ENCODE measurements at places on chromosomes 13 and 19.

DNA sequence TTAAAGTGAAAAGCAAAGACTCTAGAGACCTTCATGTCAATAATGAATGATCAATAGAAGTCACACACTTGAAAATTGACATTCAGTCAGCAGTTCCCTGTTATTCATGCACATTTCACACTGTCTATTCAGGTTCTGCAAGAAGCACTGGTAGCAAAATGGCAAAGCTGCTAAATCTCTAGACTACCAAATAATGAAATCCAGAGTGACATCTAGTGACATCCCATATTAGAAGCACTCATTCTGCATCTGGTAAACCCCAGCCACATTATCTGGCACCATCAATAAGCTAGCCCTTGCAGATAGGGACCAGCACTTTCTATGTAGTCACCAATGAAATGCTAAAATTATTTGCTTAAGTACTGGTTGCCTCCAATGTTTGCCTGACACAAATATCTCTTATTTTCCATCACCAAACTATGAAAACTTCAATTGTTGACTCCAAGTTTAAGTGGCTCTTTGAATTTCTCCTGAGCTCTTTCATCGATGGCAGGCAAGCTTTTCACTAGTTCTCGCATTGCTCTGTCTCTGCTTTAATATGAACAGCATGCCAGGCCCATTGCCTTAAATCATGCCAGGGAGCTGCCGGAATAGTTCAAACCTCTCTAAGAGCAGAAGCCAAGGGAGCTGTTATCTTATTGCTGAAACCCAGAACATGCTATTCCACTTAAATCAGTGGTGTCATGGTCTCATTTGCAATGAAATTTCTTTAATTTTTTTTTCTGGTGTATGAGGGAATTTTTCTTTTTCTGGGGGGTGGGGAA lies 409.9 kb downstream of the MZT1 start:
- no peak for DNase-seq

DNA sequence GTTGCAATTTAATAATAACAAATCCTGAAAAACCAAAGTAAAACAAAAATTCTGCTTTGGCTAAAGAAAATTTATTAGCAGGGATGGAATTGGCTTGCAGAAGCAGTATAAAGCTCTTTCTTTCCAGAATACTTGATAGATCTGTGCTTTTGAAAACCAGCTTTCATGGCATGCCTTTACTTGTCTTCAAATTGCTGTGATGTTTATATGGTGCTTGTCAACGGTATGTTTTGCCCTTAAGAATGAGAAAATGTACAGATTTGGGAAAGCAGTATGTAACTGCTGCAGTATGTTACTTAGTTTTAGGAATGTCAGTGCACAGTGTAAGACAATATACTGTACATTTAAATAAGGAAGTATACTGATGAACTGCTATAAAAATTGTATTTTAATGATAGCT lies 120.8 kb upstream of the PCDH20 start:
- no peak for DNase-seq

- no peak for DNase-seq
These were observed 68.9 kb downstream of the FREM2 start for GRCh38 chr13:38755793-38756192.

- DNase-seq, result no peak
These were observed 770.3 kb upstream of the SLITRK5 start for GRCh38 chr13:86900906-86901305.

- no peak for DNase-seq
These were observed 95.1 kb downstream of the ATP11A start for GRCh38 chr13:112784811-112785482.

DNA sequence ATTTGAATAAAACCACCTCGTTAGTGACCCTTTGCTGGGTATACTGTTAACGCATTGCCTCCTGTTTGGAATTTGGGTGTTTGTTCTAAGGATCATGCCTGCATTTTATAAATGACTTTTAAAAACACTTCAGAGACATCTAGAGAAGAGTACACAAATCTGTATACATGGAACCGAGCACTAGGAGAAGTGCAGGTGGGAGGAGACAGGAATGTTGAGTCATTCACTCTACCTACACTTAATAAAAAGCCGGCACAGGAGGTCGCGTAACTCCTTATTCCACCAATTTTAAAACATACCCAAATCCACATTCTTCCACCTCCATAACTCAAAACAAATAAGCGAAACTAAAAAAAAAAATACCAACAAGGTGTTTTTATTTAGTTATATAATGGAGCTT lies 48.6 kb downstream of the FGF9 start:
- no peak for DNase-seq

GRCh38 chr13:51243832-51244231 lies 21.6 kb downstream of the FAM124A start:
- no peak for DNase-seq

GRCh38 chr13:51797664-51798488 lies 6.1 kb downstream of the DHRS12 start:
- DNase-seq, result peak; percentile 85

- no peak for DNase-seq
These were observed 1639.9 kb downstream of the EFNB2 start for GRCh38 chr13:104895521-104895920.

- no peak for DNase-seq
These were observed 6.5 kb downstream of the HIF3A start for GRCh38 chr19:46303322-46303690.

DNA sequence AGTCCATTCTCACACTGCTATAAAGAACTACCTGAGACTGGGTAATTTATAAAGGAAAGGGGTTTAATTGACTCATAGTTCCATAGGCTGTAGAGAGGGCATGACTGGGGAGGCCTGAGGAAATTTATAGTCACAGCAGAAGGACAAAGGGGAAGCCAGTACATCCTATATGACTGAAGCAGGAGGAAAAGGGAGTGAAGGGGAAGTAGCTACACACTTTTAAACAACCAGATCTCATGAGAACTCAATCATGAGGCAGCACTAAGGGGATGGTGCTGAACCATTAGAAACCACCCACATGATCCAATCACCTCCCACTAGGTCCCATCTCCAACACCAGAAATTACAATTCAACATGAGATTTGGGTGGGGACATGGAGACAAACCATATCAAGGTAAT lies 209.1 kb downstream of the DIAPH3 start:
- no peak for DNase-seq

DNA sequence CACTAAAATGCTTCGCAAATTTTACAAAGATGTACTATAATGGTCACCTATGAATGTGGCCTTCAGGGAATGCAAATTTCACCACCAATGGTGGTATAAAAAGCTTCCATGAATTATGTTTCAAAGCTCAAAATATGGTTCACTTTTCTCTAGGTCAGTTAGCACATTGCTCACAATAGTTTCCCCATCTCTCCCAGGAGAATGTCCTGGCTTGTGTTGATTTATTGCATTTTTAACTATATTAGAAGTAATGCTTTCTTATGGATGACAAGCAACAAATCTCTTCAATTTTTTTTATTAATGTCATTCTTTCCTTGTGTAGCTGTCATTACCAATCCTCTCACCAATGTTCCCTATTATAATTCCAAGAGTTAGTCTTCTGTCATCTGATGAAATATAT lies 621.2 kb downstream of the TBC1D4 start:
- no peak for DNase-seq

- no peak for DNase-seq
These were observed 80.1 kb upstream of the ATXN8OS start for GRCh38 chr13:70027551-70027950.

- no peak for DNase-seq
These were observed 69.7 kb downstream of the ZNF100 start for GRCh38 chr19:21697698-21698097.

- no peak for DNase-seq
These were observed 3.8 kb upstream of the WDR18 start for GRCh38 chr19:980133-980998.

GRCh38 chr13:66362485-66362884 lies 867.7 kb downstream of the PCDH9 start:
- no peak for DNase-seq

- no peak for DNase-seq
These were observed 28.7 kb downstream of the CAPN12 start for GRCh38 chr19:38715555-38715954.

- DNase-seq, result no peak
These were observed 14.0 kb downstream of the MOB3A start for GRCh38 chr19:2081873-2082810.

DNA sequence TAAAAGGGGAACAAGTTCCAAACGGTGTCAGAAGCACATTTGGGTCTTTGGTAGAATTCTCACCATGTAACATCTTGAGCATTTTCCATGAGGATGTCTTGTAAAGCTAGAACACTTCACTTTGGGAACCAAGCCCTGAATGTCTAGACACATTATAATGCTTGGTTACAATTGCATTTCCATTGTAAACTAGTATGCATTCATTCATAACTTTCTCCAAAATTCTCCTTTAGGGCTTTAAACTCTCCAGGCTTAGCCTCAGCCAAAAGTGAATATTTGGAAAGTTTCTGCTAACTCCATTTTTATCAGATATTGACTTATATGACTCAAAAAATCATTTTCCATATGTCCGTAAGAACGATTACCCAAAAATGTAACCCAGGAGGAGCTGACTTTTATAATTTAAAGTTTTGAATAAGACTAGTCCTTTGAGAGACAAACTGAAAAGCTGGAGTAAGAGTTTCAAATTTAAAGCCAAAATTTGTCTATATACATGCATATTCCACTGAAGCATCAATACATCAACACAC lies 1170.4 kb downstream of the EFNB2 start:
- no peak for DNase-seq

- no peak for DNase-seq
These were observed 7.6 kb downstream of the F2RL3 start for GRCh38 chr19:16896146-16897028.

- no peak for DNase-seq
These were observed 75.0 kb upstream of the SLC15A1 start for GRCh38 chr13:98827449-98827848.

GRCh38 chr19:6588508-6589345 lies 2.2 kb downstream of the CD70 start:
- DNase-seq, result no peak

- no peak for DNase-seq
These were observed 2.9 kb downstream of the KLK15 start for GRCh38 chr19:50830266-50831025.

DNA sequence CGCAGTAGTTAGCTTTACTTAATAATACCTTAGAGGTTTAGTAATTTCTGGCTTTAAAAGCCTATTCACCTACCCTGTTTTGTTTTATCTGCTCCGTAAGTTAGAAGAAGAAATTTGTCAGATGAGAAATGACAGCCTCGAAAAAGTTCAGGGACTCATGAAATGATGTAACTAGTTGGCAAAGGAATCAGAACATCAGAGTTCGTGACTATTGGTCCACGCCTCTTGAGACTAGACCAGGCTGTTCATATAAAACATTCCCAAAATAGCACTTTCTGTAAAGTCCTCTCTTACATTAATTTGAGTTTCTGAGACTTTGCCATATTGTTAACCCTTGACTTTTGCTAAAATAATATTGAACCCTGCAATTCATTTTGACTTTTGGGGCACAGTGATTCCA lies 92.0 kb downstream of the HS6ST3 start:
- no peak for DNase-seq

DNA sequence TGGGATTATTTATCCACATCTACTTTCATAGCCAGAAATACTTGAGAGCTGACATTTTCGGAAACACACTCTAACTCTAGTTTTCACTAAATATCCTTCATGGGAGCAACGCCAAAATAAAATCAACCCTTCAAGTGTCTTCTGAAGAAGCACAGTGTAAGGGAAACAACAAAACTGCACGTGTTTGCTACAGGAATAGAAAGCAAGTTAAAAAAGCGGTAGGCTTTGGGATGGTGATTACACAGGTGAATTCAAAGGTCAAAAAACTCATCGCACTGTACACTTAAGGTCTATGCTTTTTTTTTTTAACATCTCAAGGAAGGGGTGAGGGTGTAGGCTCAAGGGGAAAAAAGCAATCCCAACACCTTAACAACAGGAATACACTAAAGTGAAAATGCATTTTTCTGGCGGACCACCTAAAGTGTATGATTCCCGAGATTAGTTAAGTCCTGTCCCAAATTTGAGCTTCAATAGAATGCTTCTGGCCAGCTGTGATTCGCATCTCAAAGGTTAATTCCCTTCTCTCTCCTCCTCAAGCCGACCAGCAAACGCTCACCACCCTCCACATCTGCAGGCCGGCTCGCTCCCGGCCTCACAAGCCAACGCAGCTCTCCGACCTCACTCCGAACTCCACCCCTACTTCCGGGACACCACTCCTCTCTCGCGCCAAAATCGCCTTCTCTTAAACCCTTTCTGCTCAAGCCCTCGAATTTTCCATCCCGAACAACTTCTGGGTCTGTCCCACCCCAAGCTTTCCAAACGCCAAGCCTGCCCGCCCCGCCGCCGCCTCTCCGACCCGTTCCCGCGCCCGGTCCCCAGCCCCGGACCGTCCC lies 1.1 kb downstream of the ARGLU1 start:
- no peak for DNase-seq

DNA sequence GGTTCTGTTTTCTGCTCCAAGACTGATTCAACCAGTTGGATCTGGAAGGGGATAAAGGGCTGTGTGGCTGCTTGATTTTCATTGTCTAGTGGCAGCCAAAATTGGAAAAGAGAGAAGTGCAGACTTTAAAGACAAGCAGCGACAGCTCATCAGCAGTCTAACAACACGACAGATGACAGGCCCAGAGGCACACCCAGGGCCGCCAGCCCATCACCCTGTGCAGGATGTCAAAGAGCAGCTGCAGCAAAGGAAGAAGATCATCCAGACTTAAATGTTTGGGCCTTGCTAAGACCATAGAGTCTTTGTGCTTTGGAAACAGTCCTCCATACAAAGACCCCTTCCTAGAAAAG lies 421.0 kb upstream of the KLF12 start:
- no peak for DNase-seq

DNA sequence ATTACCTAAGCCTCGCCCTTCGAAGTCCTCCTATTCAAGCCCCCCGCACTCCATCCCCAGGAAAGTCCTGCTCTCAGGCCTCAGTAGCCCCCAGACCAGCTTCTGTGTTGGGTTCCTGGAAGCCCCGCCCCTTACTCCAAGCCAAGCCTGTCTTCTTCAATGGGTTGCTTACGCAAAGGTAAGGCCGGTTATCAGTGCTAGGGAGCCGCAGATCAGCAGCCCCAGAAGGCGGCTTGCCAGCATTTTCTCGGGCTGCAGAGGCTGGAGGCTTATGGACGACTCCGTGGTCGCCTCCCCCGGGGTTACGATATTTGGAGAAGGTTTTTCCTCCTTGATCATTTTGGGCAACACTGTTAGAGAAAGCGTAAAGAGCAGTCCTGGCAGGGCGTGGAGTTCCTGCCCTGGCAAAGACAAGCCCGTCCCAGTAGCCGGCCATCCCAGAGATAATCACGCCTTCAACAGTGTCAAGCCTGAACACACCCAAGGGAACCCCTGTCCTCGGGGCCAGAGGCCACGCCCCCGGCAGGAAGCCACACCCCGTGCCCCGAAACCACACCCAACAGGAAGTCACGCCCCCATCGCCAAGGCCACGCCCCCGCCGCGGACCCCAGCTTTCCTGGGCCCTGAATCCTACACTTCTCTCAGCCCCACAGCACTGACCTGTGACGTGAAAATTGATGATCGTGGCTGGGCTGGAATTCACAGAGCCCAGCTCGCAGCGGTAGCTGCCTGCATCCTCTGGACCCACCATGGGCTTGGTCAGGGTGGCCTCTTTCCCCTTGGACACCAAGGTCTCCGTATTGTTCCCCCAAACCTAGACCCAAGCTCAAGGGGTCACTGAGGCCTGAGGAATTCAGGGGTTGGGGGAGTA lies 954 bp upstream of the RASIP1 start:
- no peak for DNase-seq
